T-helper 1 cell (primary cell): ENCODE measurements at places on chromosomes 1 and 21.

DNA sequence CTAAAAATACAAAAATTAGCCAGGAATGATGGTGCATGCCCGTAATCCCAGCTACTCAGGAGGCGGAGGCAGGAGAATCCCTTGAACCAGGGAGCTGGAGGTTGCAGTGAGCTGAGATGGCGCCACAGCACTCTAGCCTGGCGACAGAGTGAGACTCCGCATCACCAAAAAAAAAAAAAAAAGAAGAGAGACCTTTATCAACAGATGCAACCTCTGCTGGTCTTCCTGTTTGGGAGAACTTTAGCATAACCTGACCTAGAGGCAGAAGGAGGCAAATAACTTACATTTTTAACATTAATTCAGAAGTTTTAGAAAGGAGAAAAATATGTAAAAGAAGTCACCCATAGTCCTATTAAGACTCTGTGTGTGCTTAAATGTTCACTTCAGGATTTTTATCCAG lies 32.4 kb downstream of the SLAMF1 start:
- no peak for DNase-seq

DNA sequence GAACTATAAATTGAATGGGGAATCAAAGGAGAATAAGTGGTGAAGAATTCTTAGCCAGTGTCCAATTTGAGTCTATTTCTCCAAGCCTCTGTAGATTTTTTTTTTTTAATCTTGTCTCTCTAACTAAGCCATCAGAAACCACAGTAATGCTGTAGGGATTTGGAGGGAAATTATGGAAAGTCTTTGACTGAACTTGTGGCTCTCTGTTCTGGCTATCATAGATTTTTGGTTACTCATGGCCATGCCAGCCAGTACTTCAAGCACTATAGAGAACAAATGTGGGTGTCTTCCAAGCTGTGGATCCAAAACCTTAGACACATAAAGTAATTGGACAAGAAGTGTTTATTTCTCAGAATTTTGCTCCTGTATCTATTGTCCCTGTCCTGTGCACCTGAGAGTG lies 147.9 kb downstream of the LRRC40 start:
- no peak for DNase-seq

GRCh38 chr1:231021540-231022031 lies 18.5 kb downstream of the FAM89A start:
- DNase-seq = no peak

- DNase-seq = no peak
Observed at GRCh38 chr1:53115403-53116306, 26.8 kb downstream of the SLC1A7 start.

DNA sequence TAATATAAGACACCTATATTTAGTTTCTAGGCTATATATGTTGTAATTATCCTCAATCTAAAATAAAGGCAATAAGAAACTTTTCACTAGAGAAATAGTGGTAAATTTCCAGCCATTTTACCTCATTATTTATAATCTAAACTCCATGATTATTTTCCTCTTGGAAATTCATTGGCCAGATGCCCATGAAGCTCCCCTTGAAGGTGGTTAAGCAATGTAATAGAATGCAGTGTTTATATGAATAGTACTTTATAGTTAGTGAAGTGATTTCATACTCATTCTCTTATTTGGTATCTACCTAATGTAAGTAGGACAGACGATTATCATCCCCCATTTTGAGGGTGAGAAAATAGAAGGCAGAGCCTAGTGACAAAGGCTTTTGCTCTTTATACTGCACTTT lies 26.5 kb downstream of the NFYC start:
- no peak for DNase-seq

GRCh38 chr1:155983191-155984024 lies 5.1 kb upstream of the ARHGEF2 start:
- no peak for DNase-seq
